ENCODE measurements at places on chromosomes 6 and 20.

GRCh38 chr20:8602389-8603116 is 466.3 kb upstream of the PLCB4 start:
- DNase-seq, result peak; percentile 16

GRCh38 chr6:111301946-111302345 is 181.1 kb downstream of the REV3L start:
- no peak for DNase-seq

DNA sequence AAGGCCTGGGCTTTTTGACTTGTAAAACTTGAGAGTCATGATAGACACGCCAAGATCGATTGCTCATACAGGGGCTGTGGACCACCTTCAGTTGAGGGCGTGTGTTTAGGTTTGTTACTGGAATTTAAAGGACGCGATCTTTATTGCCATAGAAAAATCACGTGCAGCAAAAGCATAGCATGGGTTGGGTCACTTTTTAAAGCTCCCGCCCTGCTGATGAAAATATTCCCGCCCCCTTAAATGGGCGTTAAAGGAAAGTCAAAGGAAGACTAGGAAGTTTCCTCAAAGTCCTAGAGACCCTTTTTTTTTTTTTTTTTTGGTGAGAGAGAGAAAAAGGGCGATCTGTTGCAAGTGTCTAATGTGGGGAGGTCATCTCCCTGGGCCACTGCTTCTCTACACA is 23.1 kb downstream of the TFAP2A start:
- no peak for DNase-seq

DNA sequence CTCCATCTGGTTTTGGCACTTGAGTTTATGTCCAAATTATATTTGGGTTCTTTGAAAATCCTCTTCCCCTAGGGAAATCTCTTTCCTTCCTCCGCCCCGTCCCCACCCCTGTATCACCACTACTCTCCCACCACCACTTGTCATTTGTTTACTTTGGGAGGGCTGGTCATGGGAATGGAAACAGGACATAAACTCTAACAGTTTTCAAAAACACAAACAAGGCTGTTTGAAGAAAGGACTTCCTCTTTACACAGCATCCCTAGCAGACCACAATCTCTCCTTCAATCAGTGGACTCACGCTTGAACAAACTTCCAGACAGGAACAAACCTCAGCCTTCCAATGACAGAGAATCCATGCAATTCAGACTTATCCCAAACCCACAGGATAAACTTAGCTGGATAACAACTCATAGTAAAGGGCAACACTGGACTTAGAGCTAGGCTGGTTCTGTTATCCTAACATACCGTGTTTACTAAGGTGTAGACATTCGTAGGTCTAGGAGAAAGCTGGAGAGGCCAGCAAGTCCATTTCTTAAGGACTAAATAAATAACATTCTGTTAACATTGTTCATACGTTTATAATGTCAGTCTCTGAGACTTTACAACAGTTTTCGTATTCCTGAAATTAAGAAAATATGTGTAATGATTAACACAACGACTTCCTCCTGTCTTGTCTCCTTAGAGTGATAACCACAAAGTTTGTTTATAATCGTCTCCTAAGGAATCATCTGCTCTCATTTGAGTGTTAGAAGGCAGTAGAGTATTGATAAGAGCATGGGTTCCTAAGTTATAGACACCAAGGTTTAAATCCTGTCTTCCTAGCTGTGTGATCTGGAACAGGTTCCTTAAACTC is 44.1 kb upstream of the CTAGE9 start:
- no peak for DNase-seq

- DNase-seq, result no peak
These were observed 44.8 kb downstream of the AKAP12 start for GRCh38 chr6:151284548-151285017.

DNA sequence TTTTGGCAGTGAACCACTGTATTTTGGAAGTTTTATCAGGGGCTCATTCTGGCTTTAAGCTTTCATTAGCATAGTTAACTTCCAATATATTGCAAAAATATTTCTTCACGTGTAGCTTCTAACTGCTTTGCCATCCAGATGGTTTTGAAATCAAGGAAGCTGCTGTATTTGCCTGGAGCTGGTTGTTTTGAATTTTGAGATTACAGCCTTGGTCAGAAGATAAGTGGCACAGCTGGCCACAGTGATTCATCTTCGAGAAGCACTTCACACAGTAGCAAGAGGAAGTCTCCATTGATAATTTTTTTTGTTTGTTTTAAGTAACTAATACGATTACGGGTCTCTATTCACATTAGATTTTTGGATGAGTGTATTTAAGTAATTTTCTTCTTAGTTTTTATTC is 3.8 kb downstream of the APCDD1L start:
- no peak for DNase-seq

- no peak for DNase-seq
These were observed 172.4 kb downstream of the ADGB start for GRCh38 chr6:146770965-146771735.

DNA sequence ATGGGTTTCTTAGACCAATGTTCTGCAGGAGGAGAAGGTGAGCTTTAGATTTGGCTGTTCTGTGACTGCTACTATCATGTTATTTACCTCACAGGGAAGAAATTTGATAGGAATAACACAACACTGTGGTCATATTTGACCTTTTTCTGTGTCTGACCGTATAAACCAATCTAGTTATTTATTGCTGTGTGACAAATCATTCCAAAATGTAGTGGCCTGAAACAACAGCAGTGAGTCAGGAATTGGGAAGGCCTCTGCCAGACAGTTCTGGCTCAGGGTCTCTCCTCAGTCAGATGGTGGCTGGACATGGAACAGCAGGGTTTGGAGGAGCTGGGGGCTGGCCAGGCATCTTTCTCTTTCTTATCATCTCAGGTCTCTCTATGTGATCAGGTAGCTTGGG is 33.0 kb downstream of the RIPOR2 start:
- no peak for DNase-seq

- DNase-seq, result peak; percentile 78
These were observed 38.9 kb downstream of the EYS start for GRCh38 chr6:65667916-65668656.

- DNase-seq, result peak; percentile 45
These were observed 36.7 kb downstream of the LRFN2 start for GRCh38 chr6:40550202-40551101.

- DNase-seq, result no peak
These were observed 116.8 kb downstream of the NCOA3 start for GRCh38 chr20:47618479-47618878.

DNA sequence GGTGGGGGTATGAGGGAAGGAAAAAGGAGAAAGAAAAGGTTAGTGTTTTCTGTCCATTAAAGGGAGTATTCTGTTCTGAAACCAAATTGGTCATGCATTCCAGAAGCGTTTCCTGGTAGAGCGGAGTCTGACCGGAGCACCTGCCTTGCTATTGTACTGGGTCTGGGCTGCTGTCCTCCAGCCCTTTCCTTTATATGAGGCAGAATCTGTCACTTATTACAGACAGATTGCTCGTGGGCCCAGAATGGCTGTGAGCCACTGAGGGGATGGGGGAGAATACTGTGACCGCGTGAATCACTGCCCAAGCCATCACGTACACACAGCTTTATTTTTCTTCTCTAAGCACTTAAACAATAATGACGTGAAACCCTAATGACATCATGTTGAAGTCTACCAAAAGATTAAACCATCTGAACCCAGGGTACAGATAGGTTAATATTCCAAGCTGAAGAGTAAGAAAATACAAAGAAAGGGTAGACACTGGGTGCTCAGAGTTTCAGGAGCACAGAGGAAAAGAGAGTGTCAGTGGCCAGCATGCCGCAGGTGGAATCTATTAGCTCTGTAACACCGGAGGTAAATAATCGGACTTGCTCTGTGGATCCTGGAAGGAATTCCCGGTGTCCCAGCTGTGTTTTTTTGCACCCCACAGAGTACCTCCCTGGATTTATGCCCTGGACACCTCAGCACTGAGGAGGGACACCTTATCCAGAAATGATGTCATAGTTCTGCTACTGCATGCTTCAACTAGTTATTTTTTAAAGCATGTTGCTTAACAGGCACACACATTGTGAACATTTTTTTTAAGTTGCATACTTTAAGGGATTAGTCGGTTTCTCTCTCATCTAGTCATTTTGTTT is 573.3 kb downstream of the PKHD1 start:
- DNase-seq, result no peak

DNA sequence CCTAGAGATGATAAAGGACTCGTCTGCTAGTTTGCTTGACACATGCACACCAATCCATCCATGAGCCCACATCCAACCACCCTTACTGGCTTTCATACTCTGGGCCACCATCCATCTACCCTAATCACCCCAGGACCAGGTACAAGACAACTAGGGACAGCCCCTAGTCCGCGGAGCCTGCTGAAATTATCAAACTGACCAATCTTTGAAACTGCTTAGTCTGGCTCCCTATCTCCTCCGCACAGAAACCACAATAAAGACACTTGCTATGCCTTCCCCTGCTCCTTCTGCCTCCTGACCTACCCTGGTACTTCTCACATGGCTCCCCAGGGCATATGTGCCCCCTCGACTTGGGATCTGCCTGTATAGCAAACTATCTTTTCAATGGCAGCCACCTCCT is 33.1 kb downstream of the PXDC1 start:
- no peak for DNase-seq

GRCh38 chr6:127941228-127941627 is 40.4 kb upstream of the THEMIS start:
- DNase-seq, result no peak

DNA sequence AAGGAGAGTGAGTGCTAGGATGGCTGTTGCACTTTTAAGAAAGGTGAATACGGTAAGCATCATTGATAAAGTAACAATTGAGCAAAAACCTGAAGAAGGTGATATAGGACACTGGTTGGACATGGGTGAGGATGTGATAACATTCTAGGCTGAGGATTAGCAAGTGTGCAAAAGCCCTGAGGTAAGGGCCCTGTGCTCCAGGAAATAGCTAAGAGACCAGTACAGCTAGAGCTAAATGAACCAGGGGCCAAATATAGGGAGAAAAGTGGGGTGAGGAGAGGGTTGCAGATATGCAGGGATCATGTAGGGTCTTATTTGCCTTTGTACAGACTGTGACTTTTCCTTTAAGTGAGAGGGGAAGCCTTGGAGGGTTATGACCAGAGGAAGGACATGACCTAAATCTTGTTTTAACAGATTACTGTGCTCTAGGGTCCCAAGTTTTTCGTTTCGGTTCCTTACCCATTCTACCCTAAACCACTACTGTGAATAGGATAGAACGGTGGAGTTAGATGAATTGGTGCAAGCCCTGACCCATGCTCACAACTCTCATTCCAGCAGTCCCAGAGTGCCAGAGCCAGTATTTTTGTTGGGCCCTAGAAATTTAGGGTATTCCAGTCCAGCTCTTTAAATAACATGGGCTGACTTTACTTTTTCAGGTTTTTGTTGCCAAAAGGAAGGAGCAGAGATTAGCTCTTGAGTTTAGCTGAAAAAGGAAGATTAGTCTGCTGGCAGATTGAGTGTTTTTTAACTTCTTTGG is 10.7 kb downstream of the MAPK14 start:
- DNase-seq, result no peak

GRCh38 chr6:100347901-100348550 is 116.7 kb downstream of the SIM1 start:
- no peak for DNase-seq

- peak; percentile 35 for DNase-seq
These were observed 62.9 kb downstream of the QRSL1 start for GRCh38 chr6:106692112-106692818.

Data from NCI-H1105 treated with DMSO at 0.1 percent for 48 hours (cell line).